ENCODE measurements at places on chromosomes 12 and 14.

DNA sequence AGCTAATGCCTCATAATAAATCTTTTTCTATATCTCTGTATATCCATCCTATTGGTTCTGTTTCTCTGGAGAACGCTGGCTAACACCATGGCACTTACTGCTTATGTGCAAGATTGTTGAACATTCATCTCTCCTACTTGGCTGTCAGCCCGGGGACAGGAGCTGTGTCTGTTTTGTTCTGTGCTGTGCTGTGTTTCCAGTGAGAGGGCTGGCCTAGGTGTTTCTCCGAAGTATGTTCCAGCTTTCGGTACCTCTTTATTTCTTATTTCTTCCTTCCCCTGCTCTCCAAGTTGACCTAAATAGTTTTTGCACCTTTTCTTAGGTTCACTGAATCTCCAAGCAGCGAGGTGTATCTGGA lies 18.8 kb upstream of the NR4A1 start:
- DNase-seq = no peak

DNA sequence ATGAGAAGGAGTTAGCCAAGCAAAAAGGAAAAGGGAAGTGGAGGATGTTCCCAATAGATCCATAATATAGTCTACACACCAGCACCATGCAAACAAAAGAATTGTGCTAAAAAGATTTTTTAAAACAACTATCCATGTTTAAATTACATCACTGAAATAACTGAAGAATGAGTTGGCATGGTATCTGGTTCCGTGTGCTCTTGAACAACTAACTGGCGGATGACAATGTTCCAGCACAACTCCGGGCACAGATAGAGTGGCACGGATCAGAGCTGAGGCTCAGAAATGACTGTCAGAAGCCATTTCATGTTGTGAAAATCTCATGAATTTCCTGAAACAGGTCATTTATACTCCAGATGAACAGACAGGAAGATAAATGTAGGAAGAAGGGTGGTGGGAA lies 153.1 kb downstream of the HMGA2 start:
- no peak for DNase-seq

- DNase-seq = peak; percentile 58
These were observed 15.5 kb downstream of the EMP1 start for GRCh38 chr12:13211859-13212664.

DNA sequence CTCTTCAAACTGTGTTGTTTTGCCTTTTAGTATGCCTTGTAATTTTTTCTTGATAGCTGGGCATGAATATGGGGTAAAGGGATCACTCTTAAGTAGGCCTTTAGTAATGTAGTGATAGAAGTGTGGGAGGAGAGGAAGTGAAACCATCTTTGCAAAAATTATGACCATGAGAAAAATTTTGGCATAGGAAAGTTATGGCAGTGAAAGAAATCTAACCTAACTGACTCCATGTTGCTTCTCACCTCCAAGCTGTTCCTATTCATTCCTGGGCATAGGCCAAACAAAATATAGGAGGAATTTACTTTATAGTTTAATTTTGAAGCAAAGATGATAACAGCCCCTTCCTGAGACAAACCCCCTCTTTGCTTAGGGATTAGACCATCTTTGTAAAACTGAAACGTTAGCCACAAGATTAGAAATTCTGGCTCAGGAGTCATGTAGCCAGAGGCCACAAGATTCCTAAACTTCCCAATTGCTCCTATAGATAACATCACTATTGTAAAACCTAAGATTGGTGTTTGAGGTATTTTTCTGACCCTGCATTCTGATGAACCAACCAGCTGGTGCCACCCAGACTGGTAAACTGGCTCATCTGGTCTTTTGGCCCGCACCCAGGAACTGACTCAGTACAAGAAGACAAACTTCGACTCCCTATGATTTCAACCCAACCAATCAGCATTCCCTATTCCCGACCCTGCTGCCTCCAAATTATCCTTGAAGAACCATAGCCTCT lies 45.8 kb downstream of the CRADD start:
- DNase-seq = no peak

GRCh38 chr12:102051431-102051965 lies 10.3 kb downstream of the WASHC3 start:
- DNase-seq = no peak

DNA sequence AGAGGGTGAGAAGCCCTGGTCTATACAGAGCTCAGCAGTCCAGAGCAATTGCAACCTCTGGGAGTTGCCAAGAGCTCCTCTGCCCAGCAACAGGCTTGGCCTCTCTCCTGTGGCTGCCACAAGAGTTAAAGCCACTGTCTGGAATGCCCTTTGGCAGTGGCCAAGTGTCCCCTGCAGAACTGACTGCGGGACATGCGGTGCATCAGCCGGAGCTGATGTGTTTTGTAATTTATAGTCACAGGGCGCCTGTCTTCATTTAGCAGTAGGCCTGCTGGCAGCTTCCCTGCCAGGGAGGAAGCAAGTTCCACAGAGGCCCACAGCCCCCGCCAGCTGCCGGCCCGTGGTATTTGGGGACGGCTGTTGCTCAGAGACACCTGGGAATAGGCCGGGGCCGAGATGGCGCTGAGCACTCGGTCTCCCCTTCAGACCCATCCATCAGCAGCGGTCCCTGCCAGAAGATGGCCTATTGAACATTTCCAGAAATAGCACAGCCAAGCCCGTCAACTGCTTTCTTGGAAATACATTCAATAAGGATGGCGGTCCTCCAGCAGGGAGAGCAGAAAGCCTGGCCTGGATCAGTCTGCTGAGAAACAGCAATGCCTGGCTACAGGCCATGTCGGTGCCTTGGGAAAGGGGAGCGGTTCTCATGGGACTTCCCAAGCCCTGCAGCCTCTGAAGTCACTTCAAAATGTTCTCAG lies 217.4 kb downstream of the CRADD start:
- DNase-seq = no peak

GRCh38 chr12:53006810-53007309 lies 604 bp downstream of the EIF4B start:
- peak; percentile 52 for DNase-seq

- DNase-seq = no peak
These were observed 40.9 kb upstream of the FZD10 start for GRCh38 chr12:130121226-130122000.

- DNase-seq = no peak
These were observed 29.5 kb upstream of the RHOJ start for GRCh38 chr14:63174760-63175191.

DNA sequence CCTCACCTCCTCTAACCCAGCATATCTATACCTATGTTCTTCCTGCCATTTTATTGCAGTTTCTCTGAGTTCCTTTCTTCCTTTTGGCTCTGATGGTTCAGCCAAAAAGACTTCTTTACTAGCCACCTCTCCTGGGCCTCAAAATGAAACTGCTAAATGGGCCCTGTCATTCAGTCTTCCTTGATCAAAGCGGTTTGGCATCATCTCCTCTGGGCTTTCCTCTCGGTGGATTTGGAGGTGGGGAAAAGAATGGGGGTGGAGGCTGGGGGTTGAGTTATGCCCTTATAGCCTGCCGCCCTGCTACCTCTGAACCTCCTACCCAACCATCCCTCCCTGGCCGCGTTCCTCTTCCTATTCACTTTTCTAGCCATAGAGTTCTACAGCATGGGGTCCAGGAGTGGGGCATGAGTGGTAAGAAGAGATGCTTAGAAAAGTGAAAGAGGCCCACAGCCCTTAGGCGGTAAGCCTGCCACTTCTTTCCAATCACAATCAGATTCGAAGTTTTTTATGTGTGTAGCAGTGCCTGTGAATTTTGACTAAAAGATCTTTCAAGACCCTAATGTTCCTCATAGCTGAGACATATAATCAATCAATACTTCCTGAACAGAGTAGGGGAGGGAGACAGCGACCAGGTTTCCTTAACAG lies 2.5 kb downstream of the AJUBA start:
- DNase-seq = no peak

DNA sequence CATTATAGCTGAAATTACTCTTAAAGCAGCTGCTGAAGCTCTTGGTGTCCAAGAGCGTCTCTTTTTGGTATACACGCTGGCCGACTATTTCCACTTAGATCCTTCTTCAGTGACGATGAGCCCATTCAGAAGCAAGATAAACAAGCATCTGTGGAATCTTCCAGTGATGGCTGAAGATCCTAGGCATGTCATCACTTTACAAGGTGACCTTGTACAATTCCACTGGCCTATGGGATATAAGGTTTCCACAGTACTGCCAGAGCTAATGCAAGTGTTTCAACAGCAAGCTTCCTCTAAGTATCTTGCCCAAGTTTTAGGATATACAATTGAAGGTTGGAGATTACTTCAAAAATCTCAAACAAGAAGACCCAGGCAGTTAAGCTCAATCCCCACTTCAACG lies 47.0 kb downstream of the INTS13 start:
- no peak for DNase-seq

- DNase-seq = no peak
These were observed 404.4 kb upstream of the RGS6 start for GRCh38 chr14:71527838-71528237.

DNA sequence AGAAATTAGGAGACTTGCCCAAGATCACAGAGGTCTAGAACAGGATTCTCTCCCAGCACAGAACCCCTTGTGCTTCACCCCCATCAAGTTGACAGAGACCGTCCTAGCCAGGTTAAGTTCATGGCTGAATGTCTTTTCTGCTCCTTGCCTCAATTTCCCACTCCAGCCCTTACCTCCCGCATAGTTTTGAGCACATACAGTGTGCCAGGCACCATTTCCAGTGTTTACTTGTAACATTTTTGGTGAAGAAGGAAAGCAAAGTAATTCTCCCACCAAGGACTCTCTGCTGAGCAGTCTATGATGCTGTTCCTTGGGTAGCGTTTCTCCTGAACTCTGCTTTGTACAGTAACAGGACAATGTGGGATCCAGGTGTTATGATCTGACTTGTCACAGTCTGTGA lies 1.2 kb downstream of the ABHD4 start:
- no peak for DNase-seq

GRCh38 chr14:58662018-58662417 lies 24.3 kb downstream of the DACT1 start:
- DNase-seq = no peak

- no peak for DNase-seq
These were observed at the start of gene KRT82 for GRCh38 chr12:52405922-52406385. KRT82 (minus strand) TSS chr12:52406335; CDS start chr12:52406277, 58 bp downstream.

- no peak for DNase-seq
These were observed 8.9 kb downstream of the HVCN1 start for GRCh38 chr12:110680032-110680431.

- DNase-seq = no peak
These were observed 65.0 kb downstream of the RFLNA start for GRCh38 chr12:124359671-124360581.

DNA sequence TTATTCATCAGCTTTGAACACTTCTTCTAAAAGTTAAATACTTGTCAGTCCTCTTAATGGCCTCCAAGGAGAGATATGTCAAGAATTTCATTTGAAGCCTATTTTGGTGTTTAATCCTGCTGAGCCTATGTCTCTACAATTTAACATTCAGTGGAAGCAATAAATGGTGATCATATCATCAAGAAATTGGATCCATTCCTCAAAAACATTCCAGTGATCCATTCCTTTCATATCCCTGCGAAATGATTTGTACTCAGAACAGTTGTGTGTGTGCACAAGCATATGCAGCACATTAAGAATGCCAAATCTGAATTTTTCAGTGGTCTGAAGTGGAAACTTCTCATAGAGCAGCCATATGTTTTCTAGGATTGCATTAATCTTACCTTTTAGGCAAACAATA lies 373.7 kb upstream of the SYT1 start:
- no peak for DNase-seq

DNA sequence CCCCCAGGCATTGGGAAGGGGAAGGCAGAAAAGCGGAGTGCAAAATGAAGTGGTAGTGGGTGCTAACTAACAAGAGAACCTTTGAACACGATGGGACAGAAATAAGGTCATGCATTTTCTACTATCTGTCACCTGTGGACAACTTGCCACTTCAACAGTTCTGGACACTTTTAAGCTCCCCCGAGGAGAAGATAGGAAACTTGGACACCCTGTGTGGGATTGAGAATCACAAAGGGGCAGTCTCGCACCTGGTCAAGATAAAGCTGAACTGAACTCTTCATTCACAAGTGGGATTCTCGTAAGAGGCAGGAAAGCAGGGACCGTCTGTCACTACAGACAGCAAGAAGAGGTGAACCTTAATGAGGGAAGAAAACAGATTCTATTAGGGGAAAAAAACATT lies 51.6 kb downstream of the EIF2S3B start:
- no peak for DNase-seq

DNA sequence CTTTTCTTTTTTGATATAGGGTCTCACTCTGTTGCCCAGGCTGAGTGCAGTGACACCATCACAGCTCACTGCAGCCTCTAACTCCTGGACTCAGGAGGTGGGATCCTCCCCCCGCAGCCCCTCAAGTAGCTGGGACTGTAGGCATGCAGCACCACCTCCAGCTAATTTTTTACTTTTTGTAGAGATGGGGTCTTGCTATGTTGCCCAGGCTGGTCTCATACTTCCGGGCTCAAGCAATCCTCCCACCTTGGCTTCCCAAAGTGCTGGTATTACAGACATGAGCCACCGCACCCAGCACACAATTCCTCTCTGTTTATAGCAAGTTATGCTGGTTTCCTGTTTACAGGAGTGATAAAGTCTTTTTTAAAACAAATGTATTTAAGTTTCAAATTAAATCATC lies 39.5 kb upstream of the HIF1A start:
- DNase-seq = no peak

- no peak for DNase-seq
These were observed 75.5 kb upstream of the FZD10 start for GRCh38 chr12:130086797-130087196.

DNA sequence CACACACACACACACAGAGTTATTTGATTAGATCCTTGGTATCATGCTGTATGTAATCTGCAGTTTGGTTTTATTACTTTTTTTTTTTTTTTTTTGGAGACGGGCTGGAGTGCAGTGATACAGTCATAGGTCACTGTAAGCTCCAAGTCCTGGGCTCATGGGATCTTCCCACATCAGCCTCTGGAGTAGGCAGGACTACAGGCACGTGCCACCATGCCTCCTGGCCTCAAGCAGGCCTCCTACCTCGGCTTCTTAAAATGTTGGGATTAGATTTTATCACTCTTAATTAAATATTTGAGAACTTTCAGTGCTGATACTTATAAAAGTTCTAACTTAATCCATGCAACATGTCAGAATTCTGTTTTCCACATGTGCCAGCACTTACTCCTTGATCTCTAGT lies 31.3 kb upstream of the PSEN1 start:
- no peak for DNase-seq

- DNase-seq = no peak
These were observed 24.1 kb downstream of the CEP83 start for GRCh38 chr12:94435511-94435927.

DNA sequence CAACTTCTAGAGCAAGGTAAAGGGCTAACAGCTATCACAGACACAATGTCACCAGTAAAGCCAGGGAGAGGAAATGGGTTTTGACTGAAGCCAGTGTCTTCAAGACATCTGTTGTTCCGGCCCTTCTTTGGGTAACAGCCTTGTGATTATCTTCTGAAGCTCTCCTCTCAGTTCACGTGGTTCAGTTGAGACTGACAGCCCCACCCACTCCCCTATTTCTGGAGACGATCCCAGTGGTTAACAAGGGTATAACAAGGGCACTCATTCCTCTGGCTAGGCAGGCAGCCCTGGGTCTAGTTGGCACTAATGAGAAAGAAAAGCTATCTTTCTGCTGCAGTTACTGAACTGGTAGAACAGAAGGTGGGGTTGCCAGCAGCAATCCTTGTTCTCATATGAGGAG lies 6.9 kb downstream of the GNPTAB start:
- DNase-seq = no peak

GRCh38 chr14:88007608-88008007 lies 2.7 kb downstream of the GPR65 start:
- DNase-seq = no peak

- DNase-seq = no peak
These were observed 29.8 kb downstream of the ANKRD9 start for GRCh38 chr14:102479777-102480176.
